Stimulated activated naive B cell treated with anti-CD40 and anti-IgM and Interleukin-4, amounts not matched to agents 10 μg/mL and 1 μg/mL and 100 μg/mL, for 72 hours (primary cell): ENCODE measurements at places on chromosomes 5 and 9.

DNA sequence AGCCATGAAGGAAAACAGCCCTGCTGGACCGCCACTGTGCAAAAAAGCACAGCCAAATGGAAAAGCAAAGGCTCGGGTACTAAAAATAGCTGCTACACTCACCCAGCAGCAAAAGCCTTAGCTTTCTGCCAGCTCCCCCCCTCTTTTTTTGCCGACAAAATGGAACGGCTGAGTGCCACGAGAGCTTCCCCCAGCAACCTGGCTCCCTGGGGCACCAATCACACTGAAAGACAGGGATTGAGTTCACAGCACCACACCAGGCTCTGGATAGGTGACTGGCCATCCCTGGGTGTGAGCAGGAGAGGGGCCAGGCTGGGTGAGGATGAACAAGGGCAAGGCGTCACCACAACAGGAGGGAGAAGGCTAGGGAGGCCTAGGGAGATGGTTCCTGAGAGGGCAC lies 66.7 kb downstream of the SIL1 start:
- DNase-seq: no peak

- DNase-seq: no peak
Observed at GRCh38 chr5:72210888-72211678, 103.8 kb downstream of the MAP1B start.

DNA sequence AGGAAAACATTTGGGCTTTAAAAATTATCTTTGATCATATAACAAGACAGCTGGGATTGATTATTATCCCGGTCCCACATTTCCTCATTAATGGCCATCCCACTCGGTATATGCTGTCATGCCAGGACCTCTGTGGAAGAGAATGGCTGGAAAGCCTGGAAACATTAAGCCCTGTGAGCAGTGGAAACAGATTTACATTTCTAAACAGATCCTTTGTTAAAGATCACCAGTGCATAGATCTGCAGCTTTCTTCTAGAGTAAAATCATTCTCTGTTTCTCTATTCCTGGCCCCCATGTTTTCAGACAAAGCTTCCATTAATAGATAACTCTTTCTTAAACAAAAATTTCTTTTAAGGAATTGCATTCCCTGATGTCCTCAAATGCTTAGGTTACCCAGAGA lies 152.2 kb downstream of the CAVIN4 start:
- no peak for DNase-seq

GRCh38 chr5:54446379-54446732 lies 9.1 kb upstream of the HSPB3 start:
- no peak for DNase-seq

DNA sequence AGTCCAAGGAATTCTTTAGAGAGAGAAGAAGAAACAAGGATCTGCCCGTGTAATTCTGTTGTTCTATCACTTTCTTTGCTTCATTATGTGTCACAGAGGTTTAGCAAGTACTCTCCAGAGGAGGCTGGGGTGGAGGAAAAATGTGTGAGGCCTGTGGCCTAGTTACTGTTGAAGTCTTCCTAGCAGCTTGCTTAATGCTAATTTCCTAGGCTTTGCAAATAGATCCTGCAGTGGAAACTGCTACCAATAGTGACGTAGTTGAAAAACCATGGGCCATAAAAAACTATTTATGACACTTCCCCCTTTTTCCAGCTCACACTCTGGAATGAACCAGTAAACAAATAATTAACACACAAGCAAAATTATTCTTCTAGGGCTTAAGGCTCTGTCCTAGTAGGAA lies 27.0 kb upstream of the C9orf72 start:
- DNase-seq: no peak

DNA sequence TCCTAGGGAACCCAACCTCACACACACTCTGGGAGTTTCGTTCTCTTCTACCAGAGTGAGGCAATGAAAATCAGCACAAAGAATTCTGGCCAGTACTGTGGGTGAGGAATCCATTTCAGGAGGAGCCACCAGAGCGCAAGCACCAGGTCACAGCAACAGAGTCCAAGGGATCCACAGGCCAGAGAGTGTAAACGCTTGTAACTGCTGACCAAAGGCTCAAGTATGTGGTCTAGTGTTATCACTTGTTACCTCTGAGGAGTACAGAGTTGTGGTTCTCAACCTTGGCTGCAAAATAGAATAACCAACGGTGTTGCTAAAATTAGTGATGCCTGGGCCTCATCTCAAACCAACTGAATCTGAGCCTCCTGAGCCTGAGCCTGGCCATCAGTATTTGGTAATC lies 152.5 kb upstream of the ZNF366 start:
- DNase-seq: no peak

DNA sequence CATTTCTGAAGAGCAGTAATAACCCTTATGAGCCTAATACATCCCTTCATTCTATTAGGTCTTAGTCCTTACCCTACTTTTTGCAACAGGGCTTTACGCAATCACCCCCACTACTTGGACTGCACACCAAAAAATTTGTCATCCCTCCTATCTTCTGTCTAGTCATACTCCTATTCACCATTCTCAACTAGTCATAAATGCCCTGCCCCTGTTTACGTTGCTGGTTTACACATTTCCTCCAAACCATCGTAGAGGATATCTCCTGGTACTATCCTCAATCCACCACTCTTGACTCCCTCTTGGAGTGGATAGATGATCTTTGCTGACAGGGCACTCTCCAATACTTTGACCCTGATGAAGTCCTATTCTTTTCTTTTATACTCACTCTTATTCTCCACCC lies 98.2 kb upstream of the CCNG1 start:
- no peak for DNase-seq

DNA sequence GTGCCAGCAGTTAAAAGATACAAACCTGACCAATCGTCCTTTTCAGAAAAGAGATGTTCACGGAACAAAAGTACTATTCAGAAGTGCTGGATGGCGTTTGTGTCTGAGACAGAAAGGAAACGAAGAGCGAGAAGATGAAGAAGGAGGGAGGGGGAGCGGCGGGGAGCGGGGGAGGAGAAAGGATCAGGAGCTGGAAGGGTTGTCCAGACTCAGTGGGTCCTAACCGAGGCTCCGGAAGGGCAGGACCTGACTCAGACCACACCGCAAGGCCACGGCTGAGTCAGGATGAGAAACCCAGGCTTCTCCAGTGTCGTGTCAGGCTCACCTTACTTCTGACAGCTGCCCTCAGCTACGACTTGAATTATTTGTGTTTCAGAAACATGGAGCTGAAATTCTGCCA lies 46.2 kb downstream of the PAX5 start:
- no peak for DNase-seq

GRCh38 chr5:178210686-178211085 lies 6.4 kb downstream of the HNRNPAB start:
- DNase-seq: no peak

- DNase-seq: peak; percentile 28
Observed at GRCh38 chr5:80672140-80672736, 17.5 kb upstream of the DHFR start.

GRCh38 chr5:149938791-149939358 lies 5.7 kb downstream of the PDE6A start:
- DNase-seq: no peak

DNA sequence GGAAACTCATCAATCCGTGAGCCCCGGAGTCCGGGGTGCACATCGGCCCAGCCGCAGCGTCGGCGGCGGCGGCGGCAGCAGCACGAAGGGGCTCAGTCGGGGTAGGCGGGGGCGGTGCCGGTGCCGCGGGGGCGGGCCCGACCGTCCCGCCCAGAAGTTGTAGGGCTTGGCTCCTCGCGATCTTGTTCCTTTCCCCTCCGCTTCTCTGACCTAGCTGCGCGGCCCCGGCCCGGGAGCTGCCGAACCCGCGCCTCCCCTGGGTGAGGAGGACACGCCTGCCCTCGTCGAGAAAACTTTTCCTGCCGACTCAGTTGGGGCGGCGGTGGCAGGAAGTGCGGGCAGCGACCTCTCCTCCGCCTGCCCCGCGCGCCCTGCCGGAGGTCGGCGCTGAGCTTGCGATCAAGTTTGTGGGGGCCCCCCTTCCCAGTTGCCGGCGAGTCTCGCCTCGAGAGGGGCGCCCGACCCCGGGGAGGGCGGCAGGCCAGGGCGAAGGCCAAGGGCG lies at the start of gene MAN2A1:
Gene MAN2A1, plus strand, starts transcription at position 188 of the 502 bp plus-strand sequence. CDS start 491 bp downstream, outside the sequence.
- peak; percentile 74 for DNase-seq
